Fibroblast of skin of abdomen (primary cell): ENCODE measurements at places on chromosomes 2 and 18.

DNA sequence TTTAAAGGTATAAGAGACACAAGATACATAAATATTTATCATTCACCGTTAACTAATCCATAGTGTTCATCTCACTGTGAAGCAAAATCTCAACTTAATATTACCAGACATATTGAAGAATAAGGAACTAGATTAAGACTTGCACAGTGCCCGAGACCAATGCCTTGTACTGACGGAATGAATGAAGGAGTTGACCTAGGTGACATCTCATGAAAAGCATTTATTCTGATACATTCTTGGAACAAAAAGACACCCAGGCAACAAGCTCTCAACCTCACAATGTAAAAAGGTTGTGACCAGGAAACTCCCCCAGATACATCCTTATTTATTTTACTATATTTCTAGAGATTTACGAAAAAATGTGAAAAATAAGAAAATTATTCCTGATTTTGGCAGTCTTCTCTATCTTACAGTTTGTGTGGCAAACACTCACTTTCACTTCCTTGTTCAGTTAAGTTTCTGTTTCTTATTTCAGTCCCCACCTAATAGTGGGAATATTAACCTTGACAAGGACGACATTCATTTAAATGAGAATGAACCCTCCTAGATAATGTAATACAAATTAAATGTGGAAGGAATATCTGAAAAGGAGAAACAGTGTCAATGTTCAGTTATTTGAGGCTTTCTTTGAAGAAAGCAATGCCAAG is 28.4 kb downstream of the M1AP start:
- DNase-seq: no peak

- DNase-seq: peak; percentile 12
Observed at GRCh38 chr2:228827056-228827700, 443.9 kb downstream of the PID1 start.

DNA sequence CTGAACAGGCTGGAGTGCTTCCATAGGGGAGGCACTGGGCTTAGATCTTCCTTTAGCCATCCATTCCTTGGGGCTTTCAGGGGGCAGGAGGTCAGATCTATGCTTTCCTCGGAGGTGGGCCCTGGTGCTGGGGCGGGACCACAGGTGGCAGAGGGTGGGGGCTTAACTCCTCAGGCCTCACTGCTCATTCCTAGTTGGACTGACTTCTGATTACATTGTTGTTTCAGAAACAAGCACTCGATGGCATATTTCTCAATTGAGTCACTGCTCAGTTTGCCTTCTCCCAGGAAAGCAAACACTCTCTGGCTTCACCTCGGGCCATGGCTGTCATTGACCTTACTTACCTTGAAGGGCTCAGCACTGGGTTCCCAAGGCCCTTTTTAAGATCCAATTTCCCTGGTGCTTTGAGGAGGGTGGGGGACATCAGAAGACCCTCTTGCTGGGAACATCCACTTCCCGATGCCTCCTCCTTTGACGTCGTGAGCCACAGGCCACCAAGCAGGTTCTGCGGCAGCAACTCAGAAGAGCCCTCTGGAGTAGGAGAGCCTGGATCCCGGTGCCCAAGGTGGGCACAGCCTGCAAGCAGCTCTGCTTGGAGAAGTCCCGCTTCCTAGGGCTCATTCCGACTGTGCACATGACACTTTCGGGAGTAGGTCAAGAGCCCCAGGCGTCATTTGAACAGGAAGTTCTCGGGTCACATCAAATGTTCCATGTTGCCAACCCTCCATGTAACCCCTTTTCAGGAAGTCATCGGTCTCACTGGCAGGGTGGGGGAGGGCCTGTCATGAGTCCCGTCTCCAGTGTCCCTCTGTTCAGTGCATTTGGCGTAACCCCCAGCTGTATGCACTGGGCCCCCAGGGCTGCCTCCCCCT is 40.6 kb downstream of the SDC1 start:
- peak; percentile 69 for DNase-seq

DNA sequence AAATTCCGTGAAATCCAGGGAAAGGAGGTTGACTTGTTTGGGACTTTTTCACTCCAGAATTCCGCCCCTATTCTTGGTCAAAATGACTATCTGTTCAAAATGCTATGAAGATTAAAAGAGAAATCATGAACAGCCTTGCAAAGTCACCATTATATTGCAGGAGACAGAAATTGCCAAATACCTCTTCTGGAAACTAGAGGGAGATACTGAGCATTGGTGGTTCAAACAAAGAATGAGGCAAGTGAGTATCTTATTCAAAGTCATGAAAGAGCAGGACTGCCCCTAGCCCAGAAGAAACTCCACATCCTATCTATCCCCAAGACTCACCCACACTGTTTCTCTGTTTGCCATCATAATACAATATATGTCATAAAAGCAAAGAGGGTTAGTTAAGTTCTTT is 862.3 kb upstream of the POU3F3 start:
- DNase-seq: no peak

DNA sequence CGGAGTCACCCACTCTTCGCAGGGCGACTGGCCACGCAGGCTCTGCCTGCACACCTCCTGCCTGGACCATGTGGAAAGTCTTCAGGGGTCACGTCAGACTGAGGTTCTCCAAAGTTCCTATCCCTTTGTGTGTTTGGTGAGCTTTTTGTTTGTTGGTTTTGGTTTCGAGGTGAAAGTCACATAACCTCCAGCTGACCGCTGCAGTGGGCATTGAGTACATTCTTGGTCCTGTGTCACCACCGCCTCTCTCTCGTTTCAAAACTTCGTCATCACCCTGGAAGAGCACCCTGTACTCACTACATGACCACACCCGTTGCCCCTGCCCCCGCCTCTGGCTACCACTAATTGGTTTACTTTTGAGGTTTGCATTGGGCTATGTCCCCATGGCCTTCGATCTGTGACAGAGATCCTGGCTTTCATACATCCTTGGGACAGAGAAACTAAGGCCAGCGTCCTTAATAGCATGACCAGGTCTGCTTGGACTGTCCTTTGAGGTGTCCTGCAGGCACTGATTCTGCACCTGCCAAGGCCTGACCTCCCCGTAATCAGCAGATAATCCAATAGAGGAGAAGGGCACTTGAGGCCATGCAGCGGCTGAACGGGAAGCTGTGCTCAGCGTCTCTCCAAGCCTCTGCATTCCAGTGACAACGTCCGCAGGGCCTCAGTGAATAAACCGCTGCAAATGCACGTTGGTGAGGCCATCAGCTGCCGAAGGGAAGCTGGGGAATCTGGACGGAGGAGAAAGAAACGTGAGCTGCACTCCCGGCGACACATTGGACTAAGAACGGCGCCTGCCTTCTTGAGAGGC is 46.8 kb downstream of the SH3BP4 start:
- no peak for DNase-seq

DNA sequence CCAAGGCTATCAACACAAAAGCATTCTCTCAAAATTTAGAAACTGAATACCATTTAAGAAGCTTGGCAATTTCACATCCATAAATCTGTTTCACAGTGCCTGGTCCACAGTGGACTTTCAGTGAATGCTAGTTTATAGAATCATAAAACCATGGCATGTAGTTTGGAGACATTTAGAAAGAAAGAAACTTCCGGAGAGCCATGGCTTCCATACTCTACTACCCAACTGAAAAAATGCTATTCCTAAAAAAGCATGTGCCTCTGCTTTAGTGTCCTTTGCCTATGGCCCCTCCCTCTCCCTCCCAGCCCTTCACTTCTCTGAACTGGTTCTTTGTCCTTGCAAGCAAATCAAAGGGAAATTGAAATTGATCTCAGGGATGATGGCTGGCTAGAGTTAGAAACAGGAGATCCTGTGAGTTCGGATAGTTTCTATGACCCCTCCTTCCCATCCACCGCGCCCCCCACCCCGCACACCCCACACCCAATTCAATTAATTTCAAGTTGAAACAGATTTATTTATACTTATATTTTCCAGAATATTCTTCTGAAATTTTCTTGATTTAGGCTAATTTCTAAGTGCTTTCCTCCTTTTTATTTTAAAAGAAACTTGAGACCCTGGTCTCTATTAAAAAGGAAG is 248.3 kb downstream of the TRIB2 start:
- no peak for DNase-seq

DNA sequence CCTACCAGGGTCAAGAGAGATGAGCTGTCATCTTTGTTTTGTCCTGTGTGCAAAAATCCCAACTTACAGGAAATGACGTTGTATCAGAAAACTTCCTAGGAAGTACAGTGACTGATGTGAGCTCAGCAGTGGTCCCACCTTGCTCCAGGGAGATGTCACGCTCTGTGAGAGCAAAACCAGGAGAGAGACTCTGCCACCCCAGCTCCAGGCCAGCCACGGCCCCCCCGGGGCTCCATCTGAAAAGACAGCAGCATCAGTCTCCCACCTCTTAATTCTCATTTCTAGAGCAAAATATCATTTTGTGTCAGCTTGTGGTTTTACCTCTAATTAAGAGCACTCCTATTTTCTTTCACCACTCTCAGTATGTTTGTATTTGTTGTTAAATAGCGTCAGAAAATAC is 57.5 kb downstream of the MYL12B start:
- no peak for DNase-seq

DNA sequence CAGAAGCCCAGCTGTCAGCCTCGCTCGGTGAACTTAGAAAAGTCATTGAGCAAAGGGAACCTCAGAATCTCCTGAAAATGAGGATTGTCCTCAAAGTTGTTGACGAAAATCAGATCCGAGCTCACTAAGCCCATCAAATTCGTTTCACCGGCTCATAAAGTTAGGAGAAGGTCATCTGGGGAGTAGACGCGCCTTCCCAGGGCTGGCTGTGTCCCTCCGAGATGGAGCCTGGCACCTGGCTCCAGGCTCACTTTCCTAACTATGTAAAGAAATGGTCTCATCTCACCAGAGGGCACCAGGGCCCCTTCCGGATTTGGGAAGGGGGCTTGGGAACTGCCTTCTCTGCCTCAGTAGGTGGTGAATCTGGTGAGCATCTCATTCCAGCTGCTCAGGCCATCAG is 145.5 kb downstream of the PXDN start:
- no peak for DNase-seq

- DNase-seq: peak; percentile 80
Observed at GRCh38 chr2:226411727-226412360, 387.8 kb downstream of the IRS1 start.

- DNase-seq: no peak
Observed at GRCh38 chr2:98487806-98488189, 43.1 kb downstream of the INPP4A start.

DNA sequence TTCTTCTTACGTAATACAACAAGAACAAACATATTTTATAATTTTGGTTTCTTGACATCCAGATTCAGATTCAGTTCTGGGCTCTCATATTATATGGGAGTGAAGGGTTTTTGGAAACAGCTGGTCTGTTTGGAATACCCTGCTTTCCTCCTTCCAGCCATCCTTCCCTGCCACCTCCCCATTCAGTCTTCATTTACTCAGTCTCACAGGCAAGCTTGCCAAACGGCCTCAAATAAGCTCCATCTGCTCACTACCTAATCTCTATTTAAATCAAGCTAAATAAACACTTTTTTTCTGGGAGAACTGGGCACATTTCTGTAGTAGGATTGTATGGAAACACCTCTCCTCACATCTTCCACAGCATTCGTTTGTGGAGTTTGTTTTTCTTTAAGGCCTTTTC is 147.5 kb downstream of the RND3 start:
- no peak for DNase-seq

GRCh38 chr2:10658041-10658913 is 31.5 kb downstream of the NOL10 start:
- DNase-seq: peak; percentile 93

DNA sequence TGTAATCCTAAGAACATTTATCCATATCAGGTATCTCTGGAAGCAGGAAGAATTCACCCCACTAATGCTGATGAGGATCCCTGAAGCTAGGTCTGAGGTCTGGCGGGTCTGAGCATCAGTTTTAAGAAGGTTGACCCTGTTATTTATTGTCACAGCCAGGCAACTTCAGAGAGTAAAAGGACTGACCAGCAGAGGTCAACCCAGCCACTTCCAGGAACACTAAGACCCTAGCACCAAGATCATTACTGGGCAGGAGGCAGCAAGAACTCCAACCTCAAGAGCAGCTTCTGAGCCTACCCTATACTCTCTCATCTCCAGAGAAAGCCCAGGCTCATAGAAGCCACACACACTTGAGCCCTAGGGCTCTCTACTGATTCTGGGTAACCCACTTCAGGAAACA is 901.4 kb downstream of the DCDC2C start:
- DNase-seq: no peak

- DNase-seq: peak; percentile 60
Observed at GRCh38 chr2:64463781-64464180, 9.8 kb downstream of the LGALSL start.

GRCh38 chr2:167953776-167954175 is 293.6 kb downstream of the STK39 start:
- DNase-seq: no peak

- no peak for DNase-seq
Observed at GRCh38 chr2:55894720-55895119, 28.9 kb downstream of the EFEMP1 start.

DNA sequence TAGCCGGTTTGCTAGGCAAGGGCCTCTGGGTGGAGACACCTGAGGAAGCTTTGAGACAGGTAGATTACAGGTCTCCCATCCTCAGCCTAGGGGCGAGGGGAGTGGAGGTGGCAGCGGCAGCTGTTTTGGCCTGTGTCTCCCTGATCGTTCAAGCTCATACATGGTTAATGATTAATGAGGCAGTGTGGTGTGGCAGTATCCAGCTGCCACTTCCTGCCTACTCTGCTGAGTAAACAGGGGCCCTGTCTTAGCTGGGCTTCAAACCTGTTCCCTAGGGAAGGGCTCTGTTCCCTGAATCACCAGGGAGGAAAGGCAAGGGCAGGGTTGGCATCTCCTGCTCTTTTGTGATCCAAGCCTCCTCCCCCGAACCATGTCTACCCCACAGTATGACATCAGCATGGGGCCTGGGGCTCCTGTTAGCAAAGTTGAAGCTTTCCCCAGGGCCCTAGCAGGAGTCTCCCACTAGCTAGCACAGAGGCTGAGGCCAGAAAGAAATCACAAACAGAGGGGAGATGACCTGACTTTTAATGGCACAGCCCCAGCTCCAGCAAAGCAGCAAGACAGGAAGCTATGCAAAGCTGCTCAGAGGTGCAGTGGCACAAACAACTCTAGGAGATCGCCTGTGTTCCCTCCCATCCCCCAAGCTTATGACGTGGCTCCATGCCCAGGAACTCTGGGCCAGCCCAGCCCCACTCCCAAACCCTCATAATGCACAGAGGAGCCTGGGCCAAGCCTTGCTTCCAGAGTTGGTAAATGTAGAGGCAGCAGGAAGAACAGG is 3.7 kb upstream of the TUBA4B start:
- peak; percentile 67 for DNase-seq

- DNase-seq: no peak
Observed at GRCh38 chr18:7195266-7195665, 35.6 kb upstream of the LRRC30 start.

DNA sequence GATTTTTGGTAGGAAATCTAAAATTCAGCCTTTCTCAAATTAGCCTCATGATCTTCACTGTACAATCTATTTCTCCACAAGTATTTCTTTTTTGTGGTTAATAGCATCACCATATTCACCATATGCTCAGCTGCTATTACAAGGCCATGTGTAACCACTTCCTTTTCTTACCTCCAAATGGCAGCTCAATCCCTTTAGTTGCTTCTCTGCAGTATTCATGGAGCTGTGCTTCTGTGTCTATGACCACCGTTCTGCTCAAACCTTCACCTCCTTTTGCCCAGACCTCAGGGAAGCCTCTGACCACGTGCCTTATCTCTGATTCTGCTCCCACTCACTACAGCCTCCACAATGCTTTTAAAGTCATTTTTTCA is 126.7 kb upstream of the TMEM200C start:
- peak; percentile 55 for DNase-seq
